ENCODE measurements at places on chromosomes 11 and 22.

- DNase-seq: no peak
These were observed 9.0 kb downstream of the MB start for GRCh38 chr22:35608088-35608487.

DNA sequence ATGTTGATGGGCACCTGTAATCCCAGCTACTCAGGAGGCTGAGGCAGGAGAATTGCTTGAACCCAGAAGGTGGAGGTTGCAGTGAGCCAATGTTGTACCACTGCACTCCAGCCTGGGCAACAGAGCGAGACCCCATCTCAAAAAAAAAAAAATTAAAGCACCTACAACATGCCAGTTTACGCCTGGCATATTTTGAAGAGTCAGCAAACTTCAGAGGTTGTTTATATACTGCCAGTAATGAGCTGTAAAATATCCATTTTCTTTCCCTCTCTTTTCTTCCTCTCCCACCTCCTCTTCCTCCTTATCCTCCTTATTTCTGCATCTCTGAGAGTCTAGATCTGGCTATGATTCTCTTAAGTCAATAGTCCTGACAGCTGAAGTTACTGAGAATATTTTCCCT lies 556.5 kb upstream of the LARGE1 start:
- DNase-seq: no peak

- DNase-seq: no peak
These were observed 49.7 kb downstream of the PANX1 start for GRCh38 chr11:94178331-94178730.

DNA sequence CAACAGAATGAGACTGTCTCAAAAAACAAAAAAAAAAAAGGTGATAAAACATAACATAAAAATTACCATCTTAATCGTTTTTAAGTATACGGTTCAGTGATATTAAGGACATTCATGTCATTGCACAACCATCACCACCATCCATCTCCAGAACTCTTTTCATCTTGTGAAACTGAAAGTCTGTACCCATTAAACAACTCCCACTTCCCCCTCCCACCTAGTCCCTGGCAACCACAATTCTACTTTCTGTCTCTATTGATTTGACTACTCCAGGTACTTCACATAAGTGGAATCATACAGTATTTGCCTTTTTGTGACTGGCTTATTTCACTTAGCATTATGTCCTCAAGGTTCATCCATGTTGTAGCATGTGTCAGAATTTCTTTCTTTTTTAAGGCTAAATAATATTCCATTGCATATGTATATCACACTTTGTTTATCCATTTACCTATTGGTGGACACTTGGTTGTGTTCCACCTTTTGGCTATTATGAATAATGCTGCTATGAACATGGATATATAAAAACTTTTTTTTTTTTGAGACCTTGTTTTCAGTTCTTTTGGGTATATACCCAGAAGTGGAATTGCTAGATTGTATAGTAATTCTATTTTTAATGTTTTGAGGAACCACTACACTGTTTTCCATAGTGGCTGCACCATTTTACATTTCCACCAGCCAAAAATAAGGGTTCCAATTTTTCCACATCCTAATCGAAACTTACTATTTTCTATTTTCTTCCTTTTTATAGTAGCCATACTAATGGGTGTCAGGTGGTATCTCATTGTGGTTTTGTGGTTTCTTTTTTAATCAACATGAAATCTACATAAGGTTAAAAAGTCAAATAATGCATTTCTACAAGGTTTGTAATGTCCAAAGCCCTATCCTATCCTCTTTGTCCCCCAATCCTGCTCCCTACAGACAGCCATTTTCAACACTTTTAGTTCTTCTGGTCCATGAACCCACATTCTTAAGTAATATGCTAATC lies 23.4 kb upstream of the PIK3C2A start:
- DNase-seq: no peak

DNA sequence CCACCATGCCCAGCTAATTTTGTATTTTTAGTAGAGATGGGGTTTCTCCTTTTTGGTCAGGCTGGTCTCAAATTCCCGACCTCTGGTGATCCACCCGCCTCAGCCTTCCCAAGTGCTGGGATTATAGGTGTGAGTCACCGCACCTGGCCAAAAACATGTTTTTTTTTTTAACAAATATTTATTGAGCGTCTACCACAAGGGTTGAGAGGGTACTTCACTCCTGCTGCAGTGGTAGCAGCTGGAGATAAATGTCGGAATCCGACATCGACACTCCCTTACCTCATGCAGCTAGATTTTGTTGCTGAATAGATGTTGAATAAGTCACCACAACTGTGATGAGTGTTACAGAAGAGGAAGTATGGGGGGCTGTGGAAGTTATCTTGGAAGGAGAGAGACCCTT lies 971 bp downstream of the DNAJB13 start:
- no peak for DNase-seq

- DNase-seq: no peak
These were observed 34.0 kb upstream of the TECTA start for GRCh38 chr11:121067026-121067425.

Measured in left forelimb (tissue), 1 donor.